CMK (cell line): ENCODE measurements at places on chromosomes 16 and 17.

DNA sequence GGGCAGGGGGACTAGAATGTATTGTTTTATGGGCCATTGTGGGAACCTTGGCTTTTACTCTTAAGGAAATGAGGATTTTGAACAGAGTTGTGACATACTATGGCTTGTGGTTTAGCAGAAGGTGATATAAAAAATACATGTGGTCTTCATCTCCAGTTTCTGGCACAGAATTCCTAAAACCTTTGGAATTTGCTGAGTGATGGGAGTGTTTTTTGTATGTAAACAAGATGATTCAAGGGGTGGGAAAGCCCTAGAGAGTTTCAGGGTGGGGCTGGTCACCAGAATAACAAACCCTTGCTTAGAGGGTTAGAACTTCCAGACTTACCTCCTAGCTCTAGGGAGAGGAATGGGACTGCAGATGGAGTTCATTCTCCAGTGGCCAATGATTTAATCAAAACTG is 316.1 kb downstream of the PHKB start:
- no peak for DNase-seq

DNA sequence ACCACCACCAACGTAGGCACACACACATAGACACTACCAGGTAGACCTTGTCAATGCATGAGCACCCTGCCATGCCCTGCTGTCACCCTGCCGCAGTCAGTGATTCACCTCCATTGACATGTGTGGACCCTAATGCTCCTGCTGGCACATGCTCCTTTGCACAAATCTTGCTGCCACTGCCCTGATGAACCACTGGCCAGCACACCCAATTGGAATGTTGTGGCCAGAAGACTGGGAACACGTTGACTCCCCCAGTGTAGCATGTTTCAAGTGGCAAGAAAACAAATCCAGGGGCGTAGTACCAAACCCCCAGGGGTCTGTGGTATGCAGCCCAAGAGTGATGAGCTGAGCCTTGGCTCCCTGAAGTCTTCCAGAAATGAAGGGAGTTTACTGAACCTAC is 486.4 kb upstream of the KIF2B start:
- no peak for DNase-seq

GRCh38 chr17:83064021-83064731 is 15.2 kb upstream of the METRNL start:
- DNase-seq: no peak

DNA sequence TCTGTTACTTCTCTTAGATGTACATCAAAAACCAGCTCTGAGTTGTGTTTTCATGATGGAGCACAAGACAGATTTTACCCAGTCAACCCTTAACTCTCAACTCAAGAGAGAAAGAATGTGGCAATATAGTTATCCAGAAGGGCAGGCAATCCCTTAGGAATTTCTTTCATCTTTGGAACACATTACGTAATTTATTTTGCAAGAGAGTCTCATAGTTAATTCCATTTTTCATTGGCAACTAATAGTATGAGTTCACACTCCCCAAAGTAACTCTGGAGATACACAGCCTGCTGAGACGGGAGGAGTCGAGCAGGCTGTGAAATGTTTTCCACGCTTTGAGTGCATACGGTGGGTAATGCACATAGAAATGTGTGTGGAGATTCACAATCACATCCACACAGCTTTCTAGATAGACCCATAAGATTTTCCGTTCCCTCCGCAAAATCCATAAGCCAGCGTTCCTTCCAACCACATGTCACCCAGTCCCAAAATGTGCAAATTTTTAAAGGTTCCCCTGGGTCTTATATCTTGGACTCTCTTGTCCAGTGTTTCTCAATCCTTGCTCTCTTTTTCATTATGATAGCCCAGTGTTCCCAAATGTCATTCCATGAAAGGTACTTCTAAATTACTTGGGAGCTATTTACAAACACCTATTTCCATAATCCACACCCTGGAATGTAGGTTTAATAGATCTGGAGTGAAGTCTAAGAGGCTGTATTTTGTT is 8.4 kb upstream of the CDRT4 start:
- no peak for DNase-seq

DNA sequence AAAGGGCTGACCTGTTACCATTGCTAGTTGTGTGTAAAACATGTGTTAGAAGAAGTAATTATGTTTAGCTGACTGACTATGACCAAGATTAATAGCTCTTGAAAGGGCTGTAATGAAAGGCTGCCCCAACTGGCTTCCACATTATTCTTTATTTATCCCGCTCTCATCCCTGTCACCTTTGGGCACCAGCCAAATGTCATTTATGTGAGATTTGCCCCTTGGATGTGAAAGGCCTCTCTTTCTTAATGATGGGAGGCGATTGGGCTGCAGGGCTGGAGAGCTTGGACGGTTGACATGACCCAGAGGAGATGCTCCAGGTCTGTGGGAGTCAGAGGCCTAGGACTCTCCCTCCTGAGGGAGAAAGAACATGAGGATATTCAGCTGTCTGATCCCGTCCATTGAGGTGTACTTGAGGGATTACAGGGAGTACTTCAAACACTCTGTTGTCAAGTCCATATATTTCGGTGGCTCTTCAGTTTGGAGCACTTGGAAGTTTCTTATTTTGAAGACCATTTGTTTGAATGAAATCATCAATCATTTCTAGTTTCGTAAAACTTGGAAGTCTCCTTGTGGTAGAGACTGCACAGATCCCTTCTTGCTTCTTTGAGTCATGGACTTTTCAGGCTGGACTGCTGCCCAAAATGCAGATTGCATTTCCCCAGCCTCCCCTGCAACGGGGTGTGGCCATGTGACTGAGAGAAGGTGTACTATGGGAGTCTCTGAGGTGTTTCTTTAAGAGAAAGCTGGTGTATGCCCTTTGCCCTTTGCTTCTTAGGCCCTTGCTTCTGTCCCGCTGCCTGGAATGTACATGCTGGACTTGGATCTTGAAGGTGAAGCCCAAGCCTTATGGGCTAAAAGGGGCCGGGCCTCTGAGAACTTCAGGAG is 51.3 kb downstream of the FTO start:
- DNase-seq: no peak

DNA sequence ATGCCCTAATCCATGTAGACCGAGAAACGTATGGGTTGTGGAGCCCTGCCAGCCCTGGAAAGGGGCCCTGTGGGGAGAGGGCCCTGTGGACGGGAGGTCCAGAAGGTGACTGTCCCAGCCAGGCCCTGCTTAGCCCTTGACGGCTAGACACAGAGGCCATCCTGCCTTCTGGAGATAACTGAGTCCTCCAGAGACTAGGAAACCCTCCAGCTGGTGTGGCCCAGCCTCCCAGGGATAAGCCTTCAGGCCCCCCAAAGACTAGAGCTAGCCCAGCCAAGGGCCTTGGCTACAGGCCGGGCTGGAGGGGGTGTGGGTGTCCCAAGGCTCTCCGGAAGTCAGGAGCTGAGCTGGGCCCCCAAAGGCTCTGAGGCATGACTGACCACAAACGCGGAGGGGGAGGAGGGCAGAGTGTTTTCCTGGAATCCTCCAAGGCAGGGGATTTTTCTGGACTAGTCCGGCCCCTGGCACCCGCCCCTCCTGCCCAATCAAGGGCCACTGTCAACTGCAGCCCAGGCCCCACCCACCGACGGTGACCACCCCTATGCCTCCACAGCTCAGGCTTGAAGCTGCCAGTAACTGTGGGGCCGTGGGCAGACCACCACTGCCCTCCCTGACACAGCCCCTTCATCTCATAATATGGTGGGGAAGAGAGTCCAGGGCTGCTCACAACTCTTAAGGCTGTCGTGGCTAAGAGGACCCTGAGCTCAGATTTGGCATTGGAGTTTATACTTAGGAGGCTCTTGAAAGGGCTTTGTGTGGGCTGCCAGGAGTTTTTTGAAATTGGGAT is 885 bp upstream of the VASN start:
- peak; percentile 95 for DNase-seq

GRCh38 chr17:49452661-49453060 is 38.0 kb upstream of the PHB1 start:
- no peak for DNase-seq

DNA sequence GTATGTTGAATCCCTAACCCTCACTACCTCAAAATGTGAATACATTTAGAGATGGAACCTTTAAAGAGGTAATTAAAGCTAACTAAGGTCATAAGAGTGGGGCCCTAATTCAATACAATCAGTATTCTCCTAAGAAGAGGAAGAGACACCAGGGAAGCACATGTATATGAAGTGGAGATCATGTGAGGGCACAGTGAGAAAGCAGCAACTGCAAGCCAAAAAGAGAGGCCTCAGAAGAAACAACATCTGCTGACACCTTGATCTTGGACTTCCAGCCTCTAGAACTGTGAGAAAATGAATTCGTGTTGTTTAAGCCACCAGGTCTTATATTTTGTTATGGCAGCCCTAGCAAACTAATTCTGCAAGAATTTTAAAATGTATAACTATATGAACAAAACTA is 13.2 kb upstream of the SLFN5 start:
- DNase-seq: no peak

DNA sequence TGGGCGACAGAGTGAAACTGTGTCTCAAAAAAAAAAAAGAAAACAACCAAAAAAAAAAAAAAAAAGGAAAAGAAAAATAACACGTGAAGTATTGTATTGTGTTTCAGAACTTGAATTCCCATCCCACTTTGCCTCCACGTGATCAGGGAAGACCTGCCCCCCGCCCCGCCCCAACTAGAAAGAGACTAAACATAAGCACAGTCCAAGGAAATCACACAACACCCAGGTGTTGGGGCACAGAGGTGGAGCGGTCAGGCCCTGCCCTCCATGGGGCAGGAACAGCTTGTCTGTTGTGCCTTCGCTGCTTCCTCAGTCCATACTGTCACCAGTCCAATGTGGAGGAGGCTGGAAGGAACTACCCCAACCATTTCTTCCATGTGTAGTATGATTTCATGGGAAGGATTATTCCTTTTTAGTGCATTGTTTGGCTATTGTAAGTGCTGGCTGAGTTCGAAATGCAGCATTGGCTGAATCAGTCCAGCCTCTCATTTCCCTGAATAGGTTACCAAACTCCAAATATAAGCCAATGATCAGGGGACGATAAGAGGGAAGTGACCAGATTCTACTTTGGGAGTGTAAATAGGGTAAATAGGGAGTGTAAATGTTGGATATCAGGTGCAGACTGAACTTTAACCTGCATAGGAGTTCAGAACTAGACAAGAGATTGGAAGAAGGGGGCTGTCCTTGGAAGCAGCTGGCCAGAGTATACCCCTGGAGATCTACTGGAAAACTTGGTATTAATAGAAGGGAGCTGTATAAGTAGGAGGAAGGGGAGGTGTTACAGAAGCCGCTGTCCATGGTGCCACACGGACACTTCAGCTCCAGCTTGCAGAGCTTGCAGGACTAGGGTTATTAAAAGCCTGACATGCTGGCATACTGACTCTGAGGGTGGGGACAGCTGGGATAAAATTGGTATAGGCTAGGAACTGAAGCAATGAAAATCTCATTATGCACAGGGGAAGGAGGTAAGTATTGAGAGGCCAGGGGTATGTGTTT is 50.7 kb downstream of the TANGO6 start:
- no peak for DNase-seq

DNA sequence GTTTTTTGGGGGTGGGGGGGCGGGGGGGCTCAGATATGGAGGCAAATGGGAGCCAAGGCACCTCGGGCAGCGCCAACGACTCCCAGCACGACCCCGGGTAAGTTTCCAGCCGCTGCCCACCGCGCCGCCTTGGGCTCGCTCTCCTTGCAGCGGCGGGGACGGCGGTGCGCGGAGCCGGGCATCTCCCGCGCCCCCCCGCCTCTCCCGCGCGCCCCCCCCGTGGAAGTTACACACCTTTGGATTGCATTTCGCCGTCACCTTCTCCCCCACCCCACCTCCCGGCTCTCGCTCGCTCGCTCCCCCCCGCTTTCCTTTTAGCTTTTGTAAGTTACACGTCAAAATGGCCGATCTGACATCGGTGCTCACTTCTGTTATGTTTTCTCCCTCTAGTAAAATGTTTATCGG is 387 bp downstream of the MSI2 start:
- no peak for DNase-seq

- no peak for DNase-seq
Measured at GRCh38 chr17:55294042-55294751, 29.4 kb downstream of the HLF start.

DNA sequence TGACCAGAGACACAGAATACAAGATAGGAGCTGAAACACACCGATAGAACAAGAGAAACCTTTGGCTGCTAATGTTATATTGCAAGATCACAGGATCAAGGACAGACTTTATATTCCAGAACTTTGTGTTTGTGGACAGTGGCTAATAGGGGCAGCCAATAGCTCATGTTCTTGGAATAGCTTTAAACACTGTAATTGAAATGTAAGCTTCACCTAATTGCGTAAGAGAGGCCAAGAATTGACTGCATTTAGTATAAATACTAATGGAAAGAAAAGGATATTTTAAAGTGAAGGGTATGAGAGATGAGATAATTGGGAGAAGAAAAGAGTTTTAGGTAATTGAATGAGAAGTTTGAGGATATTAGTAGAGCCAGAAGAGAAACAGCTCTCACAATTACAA is 758.8 kb downstream of the CDH11 start:
- DNase-seq: no peak

DNA sequence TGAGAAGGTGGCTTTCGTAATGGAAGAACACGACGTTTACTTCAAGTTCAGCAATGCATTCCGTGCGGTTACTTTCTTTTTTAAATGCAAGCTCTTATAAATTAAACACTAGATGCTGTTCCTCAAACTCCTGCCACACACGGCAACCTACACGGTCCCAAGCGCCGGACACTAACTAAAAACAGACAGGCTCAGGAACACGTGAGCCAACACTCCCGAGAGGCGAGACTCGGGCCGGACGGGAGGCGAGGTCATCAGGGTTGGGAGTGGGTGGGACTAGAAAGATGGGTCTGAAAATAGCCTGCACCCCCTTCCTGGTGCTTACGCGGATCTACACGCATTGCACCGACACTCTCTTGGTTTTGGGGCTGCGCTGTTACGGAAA is 6.4 kb downstream of the CLCN7 start:
- DNase-seq: no peak

DNA sequence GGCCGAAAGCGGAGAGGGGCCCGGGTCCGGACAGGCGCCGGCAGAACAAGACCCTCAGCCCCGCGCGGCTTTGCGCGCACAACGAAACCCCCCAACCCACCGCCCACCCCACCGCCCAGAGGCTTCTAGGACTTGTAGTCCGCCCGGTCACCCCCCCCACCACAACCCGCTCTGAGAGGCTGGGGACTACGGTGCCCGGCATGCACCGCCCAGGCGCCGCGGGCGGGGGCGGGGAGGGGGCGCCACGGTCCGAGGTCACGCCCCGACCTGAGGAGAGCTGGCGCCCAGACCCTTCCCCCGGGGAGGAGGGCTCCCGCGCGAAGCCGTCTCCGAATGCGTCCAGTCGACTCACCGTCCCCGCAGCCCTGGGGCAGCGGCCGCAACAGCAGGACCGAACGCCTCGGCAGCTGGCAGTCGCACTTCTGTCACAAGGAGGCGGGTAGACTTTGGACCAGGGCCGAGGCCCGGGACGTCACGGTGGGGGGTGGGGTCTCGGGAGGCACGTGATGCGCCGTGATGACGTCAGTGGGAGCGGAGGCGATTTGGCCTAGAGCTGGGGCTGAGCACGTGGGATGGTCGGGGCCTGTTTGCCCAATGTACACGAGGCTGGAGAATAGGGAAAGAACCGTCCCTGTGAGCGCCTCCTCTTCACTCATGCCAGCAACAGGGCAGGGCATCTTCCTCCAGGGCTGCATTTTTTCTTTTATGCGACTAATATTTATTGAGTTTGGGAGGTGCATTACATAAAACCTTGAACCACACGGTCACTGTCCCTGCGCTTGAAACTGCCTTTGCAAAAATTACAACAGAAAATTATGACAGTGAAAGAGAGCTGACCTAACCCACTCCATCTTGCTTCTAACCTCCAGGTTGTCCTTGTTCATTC is at the start of gene CDIP1:
TSS of gene CDIP1 (minus strand) at position 424 of the 886 bp plus-strand sequence. CDS start 24,643 bp downstream, outside the sequence.
- DNase-seq: peak; percentile 84
